ENCODE measurements at places on chromosomes 6 and 20. TPM values are rescaled to one million over a fixed set of nuclear protein-coding genes. Genes with fewer than 3 reads are reported as not detected.

- DNase-seq, result no peak
These were observed 153.1 kb downstream of the RCAN2 start for GRCh38 chr6:46338131-46338530.

NOX3 gene
- not detected for total RNA-seq

COL19A1 gene
- not detected for total RNA-seq

PRSS16 gene
- total RNA-seq, result 0.82 TPM

DNA sequence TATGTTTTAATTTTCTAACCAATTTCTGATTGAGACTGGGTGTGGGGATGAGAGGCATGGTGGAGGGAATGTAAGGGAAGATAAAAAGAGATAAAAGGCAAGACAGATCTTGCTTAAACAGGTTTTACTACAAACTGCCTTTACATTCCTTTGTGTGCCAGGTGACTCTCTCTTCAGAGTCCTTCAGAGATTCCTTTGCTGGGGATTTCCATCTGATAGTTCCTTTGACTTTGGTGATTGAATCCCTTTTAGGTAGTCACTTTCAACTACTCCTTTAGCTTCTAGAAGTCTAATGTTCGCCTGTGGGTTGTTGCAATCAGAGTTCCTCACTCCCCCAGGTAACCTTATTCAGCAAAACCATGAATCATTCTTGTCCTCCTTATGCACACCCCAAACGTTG, 283.3 kb upstream of the MANEA start:
- no peak for DNase-seq

SAMD5 gene
- total RNA-seq, result 0.30 TPM

GRCh38 chr6:21496706-21497105, 96.8 kb upstream of the SOX4 start:
- no peak for DNase-seq

DNA sequence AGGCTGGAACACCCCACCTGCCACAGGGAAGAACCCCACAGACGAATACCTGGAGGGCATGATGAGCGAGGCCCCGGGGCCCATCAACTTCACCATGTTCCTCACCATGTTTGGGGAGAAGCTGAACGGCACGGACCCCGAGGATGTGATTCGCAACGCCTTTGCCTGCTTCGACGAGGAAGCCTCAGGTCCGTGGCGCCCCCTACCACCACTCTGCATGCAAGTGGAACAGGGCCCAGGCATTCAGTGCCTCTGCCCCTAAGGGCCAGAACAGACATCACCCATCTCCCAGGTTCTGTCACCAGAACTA, 6.6 kb downstream of the MYL9 start:
- DNase-seq, result no peak

RAD21L1 gene
- total RNA-seq, result 0.67 TPM

- no peak for DNase-seq
These were observed 33.6 kb downstream of the COMMD7 start for GRCh38 chr20:32709632-32710121.

RBM39 gene
- total RNA-seq, result 360 TPM

DNA sequence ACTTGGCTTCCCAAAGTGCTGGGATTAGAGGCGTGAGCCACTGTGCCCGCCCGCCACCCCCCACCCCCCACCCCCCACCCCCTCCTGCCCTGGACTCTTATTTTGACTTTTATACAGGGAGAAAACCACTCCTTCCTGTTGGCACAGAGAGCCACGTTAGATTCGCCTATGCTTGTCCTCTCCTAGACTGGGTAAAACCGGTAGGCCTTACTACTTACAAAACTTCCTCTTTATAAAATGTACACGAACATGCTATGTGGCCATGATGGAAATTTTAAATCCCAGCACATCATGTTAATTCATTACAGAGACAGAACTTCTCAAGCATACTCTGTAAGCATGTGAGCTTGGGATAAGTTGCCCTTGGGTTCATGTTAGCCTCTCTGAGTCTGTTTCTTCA, 124.2 kb downstream of the SLC24A3 start:
- no peak for DNase-seq

- DNase-seq, result peak; percentile 40
These were observed 53.9 kb downstream of the ERMARD start for GRCh38 chr6:169805242-169805838.

KIAA1586 gene
- total RNA-seq, result 14.1 TPM

HSPA1L gene
- 3.1 TPM for total RNA-seq

DNA sequence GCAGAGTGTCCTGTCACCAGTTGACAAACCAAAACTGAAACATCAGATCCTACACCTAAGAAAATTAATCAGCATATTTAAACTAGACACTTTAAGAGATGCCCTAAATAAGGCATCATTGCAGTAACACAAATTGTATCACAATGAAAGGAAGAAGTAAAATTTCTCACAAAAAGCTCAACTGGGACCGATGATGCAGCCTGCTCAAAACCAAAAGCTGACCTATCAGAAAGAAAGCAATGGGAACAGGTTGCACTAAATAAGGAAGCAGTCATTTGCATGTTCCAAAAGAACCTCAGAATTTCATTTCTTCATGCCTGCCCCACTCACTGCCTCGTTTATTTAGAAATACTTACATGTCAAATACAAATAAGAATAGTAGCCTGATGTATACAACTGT, 12.1 kb downstream of the HIVEP2 start:
- DNase-seq, result no peak

MUC21 gene
- not detected for total RNA-seq

- DNase-seq, result peak; percentile 91
These were observed 8.7 kb upstream of the PMEPA1 start for GRCh38 chr20:57718490-57719009.

RBM24 gene
- total RNA-seq, result not detected

VPS16 gene
- total RNA-seq, result 49.2 TPM

C6orf141 gene
- total RNA-seq, result not detected

GRCh38 chr6:81480139-81480538, 272.3 kb downstream of the TENT5A start:
- DNase-seq, result no peak

- no peak for DNase-seq
These were observed 6.0 kb downstream of the DDX43 start for GRCh38 chr6:73400656-73401055.

HLA-DRA gene
- total RNA-seq, result 311 TPM

PSMB8 gene
- total RNA-seq, result 461 TPM

- DNase-seq, result no peak
These were observed 536 bp upstream of the FNDC1 start for GRCh38 chr6:159168536-159169192.

DNA sequence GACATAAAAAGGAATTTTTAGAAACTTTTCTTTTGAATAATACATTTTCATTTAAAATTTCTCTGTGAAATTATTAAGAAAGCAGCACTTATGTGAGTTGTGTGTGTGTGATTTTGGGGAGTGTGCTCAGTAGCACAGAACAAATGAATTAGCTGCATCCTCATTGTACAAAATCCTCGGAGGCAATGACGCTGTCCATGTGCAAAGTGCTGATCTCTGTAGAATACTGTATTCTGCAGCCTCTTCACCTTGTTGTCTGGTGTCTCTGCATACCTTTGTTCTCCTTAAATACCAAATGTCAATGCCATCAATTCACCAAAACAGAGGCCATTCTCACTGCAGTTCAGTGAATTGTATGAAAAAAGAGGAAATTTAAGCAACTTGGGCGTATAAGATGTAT, 838.4 kb downstream of the QKI start:
- no peak for DNase-seq

BMP5 gene
- not detected for total RNA-seq

DNA sequence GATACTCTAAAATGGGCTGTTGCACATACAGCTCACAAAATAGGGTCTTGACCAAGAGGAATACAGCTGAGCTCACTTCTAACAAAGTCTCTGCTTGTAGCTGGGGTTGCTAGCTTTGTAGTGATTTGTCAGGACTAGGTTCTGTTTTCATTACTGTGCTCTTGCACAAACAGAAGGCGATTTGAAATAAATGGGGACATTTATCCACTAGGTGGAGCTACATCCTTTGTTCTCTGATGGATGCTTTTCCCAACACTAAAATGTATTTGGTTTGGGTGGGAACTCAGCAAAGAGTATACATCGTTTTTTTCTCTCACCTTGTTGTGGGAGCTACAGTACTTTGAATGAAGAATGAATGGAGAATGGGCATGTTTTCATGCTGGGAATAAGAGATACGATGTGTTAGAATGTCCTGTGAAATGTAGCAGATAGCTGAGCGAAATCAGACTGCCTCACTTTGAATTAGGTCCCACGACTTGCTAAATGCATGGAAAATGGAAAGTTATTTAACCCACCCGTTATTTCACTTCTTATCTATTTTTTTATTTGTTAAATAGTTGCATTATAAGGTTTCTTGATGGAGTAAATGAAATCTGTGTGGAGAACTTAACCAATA, 494.7 kb upstream of the MAP3K7 start:
- DNase-seq, result no peak

GRCh38 chr6:42610416-42610815, 46.6 kb downstream of the UBR2 start:
- DNase-seq, result no peak

GRCh38 chr6:135268740-135269139, 87.6 kb downstream of the MYB start:
- DNase-seq, result no peak

DNA sequence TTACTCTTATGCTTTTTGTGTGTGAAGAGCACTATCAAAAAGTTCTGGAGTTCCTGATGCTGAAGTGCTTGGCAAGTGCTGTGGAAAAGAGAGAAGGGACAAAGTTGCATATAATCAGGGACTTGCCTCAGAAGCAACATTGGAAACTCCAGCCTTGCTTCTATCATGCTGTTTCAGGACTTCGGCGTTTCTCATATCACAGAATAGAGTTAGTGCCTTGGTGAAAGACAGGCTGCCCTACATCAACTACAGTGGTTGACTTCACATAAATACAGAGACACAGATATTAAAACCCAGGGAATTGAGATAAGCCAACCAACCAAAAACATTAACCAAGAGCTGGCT, 36.2 kb upstream of the CDKAL1 start:
- DNase-seq, result no peak

- no peak for DNase-seq
These were observed 79.2 kb downstream of the PREX1 start for GRCh38 chr20:48748556-48748955.

DSP gene
- 0.12 TPM for total RNA-seq

DNA sequence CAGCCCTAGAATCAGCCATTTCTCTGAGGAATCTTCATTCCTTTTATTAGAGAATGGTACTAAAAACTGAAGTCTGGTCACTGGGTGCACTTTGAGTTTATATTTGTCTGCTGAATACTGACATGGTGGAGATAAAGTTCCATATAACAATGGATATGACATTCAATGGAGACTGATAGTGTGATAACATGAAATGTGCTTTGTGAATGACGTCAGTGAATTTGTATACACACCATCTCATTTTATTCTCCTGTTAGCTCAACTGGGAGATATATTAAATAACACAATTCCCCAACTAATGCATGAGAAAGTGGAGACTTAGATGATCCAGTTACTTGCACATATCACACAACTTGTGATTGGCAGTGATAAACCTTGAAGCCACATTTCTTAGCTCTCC, 446.7 kb downstream of the DOK5 start:
- DNase-seq, result no peak

ZNF311 gene
- total RNA-seq, result 0.40 TPM

DNA sequence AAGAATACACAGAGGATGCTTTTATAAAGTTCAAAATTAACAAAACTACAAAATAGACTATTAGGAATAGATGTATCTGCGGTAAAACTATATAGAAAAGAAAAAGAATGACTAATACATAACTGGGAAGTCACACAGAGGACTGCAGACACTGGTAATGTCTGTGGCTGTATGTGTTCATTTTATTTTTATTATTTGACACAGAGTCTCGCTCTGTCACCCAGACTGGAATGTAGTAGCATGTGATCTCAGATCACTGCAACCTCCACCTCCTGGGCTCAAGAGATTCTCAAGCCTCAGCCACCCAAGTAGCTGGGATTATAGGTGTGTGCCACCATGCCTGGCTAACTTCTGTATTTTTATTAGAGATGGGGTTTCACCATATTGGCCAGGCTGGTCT, 38.9 kb downstream of the ESF1 start:
- no peak for DNase-seq

TMEM244 gene
- total RNA-seq, result 0.73 TPM

GRCh38 chr20:10225439-10226060, 6.9 kb downstream of the SNAP25 start:
- no peak for DNase-seq

DNA sequence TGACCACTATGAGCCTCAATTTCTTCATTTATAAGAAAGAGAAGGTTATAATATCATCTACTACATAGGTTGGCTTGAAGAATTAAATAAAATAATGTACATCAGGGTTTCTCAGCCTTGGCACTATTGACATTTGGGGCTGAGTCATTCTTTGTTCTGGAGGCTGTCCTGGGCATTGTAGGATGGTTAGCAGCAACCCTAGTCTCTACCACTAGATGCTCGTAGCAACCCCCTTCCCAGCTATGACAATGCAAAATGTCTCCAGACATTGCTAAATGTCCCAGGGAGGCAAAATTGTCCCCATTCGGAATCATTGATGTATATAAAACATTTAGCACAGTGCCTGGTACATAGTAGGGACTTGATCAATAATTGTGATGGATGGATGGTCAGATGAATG, 152.1 kb downstream of the KHDC1L start:
- no peak for DNase-seq

- DNase-seq, result no peak
These were observed 567.8 kb upstream of the ID4 start for GRCh38 chr6:19269341-19269898.
